ENCODE measurements at places on chromosomes 2 and 18.
A peak's percentile ranks its signal among the peaks of the same experiment; 100 is the strongest.

- DNase-seq: no peak
Measured at GRCh38 chr2:39920307-39920801, 141.3 kb upstream of the THUMPD2 start.

- no peak for DNase-seq
Measured at GRCh38 chr18:32804134-32804888, 31.5 kb upstream of the KLHL14 start.

DNA sequence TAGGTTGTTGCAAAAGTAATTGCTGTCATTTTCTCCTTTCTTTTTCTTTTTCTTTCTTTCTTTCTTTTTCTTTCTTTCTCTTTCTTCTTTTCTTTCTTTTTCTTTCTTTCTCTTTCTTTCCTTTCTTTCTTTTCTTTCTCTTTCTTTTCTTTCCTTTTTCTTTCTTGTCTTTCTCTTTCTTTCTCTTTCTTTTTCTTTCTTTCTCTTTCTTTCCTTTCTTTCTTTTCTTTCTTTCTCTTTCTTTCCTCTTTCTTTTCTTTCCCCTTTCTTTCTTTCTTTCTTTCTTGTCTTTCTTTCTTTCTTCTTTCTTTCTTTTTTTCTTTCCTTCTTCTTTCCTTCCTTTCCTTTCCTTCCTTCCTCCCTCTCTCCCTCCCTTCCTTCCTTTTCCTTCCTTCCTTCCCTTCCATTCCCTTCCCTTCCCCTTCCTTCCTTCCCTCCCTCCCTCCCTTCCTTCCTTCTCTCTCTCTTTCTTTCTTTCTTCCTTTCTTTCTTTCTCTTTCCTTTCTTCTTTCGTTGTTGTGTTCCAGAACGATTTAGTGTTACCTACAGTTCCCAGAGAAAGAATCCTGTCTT lies 178.9 kb downstream of the RPIA start:
- no peak for DNase-seq

DNA sequence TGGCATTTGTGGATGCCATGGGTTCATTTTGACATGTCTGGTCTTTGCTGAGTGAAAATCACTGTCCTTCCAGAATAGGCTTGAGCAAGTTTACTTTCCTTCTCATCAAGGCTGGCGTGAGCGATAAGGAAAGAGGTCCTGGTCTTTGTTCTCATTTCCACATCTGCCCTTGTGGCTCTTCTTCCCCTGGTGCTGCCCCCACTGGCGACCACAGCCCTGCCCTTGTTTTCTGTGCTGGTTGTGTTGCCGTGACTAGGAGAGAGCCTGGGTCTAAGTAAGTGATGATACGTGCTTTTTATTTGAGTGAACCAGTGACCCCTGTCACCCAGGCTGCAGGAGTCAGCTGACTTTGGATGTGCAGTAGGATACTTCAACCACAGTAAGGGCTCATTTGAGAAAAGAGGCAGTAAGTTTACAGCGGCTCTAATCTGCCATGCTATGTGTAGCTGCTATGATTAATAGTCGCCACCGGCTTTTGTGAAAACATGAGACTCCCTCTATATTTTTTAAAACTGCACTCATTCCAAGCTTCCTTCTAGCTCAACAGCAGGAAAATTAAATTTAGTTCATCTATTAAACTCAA lies 441.7 kb downstream of the RNF144A start:
- no peak for DNase-seq

DNA sequence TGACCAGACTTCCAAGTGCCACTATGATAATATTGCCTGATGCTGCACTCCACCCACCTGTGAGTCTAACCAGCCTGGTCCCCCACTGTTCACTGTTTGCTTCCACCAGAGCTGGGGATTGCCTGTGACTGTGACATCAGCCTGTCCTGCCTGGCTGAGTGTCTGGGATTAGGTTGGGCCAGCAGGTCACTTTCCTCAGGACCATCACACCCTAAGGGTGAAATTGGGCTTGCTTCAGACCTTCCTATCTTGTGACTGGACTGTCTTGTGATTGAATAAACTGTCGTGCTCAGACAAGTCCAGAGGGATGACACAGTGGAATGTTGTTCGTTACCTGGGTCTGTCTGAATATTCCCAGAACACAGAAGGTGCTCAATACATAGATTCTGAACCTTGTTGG lies 87.4 kb upstream of the HK2 start:
- no peak for DNase-seq

DNA sequence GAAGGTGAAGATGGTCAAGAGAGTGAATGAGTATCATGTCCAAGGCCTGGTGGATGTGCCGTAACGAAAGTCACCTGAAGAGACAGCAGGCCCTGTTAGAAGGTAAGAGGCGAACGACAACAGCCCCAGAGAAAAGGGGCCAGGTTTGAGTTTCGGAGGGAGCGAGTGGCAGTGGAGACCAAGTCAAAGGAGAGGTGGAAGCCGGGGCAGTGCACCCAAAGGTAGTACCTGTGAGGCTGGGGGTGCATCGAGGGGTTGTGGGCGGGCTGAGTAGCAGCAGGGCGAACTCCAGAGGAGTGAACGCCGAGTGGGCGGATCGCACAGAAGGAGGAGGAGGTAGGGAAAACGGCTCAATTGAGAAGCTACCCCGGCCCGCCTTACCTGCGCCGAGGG lies 358 bp downstream of the USP37 start:
- no peak for DNase-seq

- DNase-seq: no peak
Measured at GRCh38 chr2:219056896-219057708, 3.6 kb downstream of the IHH start.

DNA sequence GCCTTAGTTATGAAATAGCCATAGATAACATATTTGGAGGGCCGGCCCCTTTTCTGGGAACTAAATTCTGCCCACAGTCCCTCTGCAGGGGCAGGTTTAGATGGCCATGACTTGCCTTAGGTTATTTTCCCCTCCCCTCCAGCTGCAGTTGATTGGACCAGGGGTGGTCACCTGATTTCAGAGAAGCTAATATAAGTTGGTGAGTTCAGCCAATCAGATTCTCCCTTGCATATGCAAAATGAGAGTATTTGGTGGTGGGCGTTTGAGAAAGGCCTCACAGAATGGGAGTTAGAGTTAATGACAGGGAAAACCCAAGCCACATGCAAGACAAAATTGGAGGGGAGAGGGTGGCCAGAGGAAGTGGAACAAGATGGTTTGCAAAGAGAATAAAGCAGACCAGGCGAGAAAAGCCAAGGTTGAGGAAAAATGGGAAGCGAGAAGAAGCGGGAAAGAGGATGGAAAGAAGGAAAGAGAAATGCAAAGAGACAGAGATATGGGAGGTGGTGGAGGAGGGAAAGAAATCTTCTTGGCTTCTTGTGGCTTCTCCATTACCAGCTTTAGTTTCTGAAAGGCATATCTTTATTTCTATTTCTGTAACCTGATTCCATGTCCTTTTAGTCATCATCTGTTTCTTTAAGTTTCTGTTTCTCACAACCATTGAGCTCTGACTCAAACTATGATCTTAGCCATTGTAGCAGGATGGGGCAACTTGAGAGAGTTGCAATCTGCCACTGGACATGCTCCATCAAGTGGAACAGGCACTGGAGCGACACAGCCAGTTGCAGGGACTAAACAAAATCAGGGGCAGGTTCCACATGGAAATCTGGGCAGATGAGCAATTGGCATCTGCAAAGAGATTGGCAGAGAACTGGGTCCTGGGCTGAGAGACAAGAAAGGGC lies 108.1 kb upstream of the SIX3 start:
- no peak for DNase-seq

DNA sequence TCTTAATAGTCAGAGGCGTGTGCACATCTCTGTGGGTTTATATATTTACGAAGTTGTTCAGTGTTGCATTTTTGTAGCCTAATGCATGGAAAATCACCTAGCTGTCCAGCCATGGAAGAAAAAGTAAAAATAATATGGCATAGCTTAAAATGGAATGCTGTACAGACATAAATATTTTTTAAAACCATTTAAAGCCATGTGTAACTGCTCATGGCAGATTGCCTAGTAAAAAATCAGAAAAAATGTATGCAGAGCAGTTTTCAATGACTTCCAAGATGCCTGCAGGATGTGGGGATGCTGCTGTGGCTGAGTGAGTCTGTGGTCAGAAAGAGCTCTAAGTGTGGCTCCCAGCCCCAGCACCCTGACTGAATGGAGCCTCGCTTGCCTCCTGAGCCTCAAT lies 64.8 kb upstream of the ALKAL2 start:
- no peak for DNase-seq

- peak; percentile 52 for DNase-seq
Measured at GRCh38 chr2:210203147-210203546, 22.1 kb downstream of the ACADL start.

GRCh38 chr18:37508207-37508606 lies 57.4 kb downstream of the CELF4 start:
- no peak for DNase-seq

- no peak for DNase-seq
Measured at GRCh38 chr2:233598952-233599351, 18.5 kb upstream of the UGT1A8 start.

- DNase-seq: no peak
Measured at GRCh38 chr2:1282552-1282951, 130.7 kb upstream of the TPO start.

DNA sequence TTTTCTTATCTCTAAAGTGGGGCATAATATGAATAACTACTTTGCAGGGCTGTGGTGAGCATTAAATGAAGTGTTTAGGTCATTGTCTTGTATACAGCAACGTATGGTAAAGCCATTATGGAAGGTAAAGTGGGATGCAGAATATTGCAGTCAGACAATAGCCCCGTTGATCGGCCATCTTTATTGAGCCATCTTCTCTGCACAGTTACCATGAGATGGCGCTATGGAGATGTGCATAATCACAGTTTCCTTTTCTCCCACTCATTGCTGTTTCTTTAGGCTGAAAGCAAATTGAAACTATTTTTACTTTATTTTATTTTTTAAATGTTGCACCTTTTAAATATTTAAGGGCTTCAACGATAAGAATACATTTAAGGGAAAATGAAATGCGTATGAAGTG lies 108.9 kb downstream of the THSD7B start:
- DNase-seq: peak; percentile 2

DNA sequence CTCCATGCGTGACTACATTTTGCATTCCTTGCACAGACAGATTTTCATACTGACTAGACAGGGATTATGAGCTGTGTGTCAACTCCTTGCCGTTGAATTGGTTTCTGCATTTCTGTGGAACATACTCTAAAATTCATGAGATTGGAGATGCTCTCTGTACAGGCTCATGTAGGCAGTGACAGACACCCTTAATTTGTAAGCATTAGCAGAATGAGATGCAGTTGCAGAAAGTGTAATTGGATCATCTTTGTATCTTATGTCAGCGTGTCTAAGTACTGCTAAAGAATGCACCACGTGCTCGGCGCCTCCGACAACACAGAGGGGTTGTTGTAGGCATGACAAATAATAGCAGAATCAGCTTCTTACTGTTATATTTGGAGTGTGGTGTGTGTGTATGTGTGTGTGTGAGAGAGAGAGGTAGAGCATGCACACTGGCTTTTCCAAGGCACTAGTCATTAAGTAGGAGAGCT lies 212.4 kb downstream of the CMPK2 start:
- DNase-seq: no peak

- no peak for DNase-seq
Measured at GRCh38 chr18:39313992-39314391, 1748.4 kb upstream of the CELF4 start.

- DNase-seq: peak; percentile 14
Measured at GRCh38 chr18:47260120-47260923, 8.9 kb upstream of the SKOR2 start.

- no peak for DNase-seq
Measured at GRCh38 chr2:208970070-208970469, 453.8 kb upstream of the MAP2 start.

GRCh38 chr2:66443979-66444861 lies 9.3 kb downstream of the MEIS1 start:
- DNase-seq: no peak

- DNase-seq: no peak
Measured at GRCh38 chr2:171297956-171298355, 135.8 kb downstream of the METTL8 start.

GRCh38 chr18:39274535-39274934 lies 1708.9 kb upstream of the CELF4 start:
- DNase-seq: no peak

GRCh38 chr2:8893978-8894820 lies 56.8 kb upstream of the KIDINS220 start:
- no peak for DNase-seq

DNA sequence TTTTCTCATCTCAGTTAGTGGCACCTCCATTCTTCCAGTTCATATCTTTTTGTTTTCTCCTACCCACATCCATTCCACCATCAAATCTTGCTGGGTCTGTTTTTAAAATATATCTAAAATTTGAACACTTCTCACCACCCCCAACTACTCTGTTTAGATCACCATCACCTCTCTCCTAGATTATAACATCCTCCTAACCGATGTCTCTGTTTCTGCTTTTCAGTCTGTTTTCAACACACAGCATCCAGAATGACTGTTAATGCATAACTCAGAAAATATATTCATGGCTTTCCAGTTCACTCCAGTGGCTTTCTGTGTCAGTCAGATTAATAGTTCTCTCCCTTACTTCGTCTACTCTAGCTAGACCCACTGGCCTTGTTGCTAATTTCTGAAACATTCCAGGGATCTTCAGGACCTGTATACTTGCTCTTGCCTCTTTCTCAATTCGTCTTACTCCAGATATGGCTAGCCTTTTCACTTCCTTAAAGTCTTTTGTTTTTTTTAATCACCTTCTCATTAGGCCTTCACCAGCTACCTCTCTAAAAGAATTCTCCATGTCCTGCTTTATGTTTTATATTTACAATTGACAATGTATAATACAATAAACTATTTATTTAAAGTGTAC lies 105.3 kb downstream of the COMMD1 start:
- DNase-seq: no peak

DNA sequence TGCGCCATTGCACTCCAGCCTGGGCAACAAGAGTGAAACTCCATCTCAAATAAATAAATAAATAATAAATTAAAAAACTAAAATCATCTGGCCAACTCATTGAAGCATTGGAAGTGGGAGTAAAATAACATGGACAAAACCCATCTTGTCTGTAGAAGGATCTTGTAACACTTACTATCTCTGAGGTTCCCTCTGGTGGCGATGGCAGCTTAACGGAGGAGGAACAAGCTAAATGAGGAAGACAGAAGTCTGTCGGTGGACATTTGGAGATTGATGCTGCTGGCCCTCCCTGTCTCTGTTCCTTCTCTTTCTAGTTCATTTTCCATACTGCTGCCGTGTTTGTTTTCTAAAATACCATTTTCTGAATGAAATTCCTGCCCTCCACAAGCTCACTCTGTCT lies 43.4 kb downstream of the ZCCHC2 start:
- DNase-seq: no peak

DNA sequence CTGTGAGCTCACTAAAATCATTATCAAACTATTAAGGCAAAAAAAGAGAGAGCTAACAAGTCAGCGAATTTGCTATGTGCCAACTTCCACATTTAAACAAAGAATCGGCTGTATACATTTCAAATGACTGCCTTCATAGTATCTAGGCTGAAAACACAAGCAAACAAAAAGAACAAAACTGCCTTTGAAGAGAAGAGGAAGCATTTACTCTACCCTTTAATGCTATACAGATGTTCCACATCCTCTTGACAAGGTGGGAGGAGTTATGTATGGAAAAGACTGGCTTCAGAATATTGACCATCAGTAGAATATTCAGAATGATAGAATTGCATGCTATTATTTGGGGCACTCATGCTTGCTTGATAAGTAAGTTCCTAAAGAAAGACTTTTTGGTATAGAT lies 741.7 kb downstream of the PLCL1 start:
- DNase-seq: no peak

- DNase-seq: no peak
Measured at GRCh38 chr2:203346612-203347011, 18.4 kb downstream of the ABI2 start.

- no peak for DNase-seq
Measured at GRCh38 chr2:30218814-30219213, 12.5 kb upstream of the LBH start.

Measured in LNCaP clone FGC (cell line).